ENCODE measurements at places on chromosomes 16 and 17.

- ATAC-seq, result no peak
These were observed 12.4 kb upstream of the HEATR6 start for GRCh38 chr17:60091109-60091508.

GRCh38 chr17:18183334-18184142, at the start of gene ALKBH5:
Gene ALKBH5 (plus strand): TSS chr17:18183828. CDS start chr17:18184244, 416 bp downstream.
- ATAC-seq, result peak; percentile 78

GRCh38 chr17:39677542-39678339, 9.5 kb downstream of the PNMT start:
- no peak for ATAC-seq

DNA sequence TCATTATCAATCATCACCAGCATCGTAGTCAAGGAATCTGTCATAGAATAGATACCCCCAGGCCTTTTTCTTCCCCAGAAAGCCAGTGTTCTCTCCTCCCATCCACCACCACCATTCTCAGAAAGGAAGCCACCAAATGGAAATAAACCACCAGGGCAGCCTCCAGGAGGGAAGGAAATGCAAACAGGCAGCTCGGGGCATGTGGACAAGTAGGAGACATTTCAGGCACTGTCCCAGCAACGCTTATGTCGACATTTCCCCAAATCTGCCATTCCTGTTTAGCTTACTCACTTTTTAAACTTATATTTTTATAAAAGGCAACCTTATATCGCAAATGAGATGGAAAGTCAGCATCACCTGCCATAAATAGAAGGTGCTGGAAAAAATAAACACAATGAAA, 15.8 kb downstream of the EMP2 start:
- ATAC-seq, result no peak

GRCh38 chr16:55037046-55037445, 106.4 kb downstream of the IRX5 start:
- ATAC-seq, result no peak

DNA sequence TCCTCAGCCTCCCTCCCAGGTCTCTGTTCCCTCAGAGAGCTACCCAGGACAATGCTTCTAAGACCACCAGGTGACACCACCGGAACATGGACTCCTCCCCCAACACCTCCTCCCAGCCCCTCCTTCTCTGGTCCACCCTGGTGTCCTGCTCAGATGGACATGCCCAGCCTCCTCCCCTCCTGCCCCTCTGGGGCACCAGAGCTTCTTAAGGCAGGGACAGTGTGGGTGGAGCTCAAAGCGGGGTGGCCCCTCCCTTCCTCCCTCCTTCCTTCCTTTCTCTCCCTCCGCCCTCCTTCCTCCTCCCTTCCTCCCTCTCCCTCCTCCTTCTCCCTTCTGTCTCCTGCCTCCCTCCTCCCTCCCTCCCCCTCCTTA, 22.7 kb downstream of the TRPV3 start:
- peak; percentile 61 for ATAC-seq

DNA sequence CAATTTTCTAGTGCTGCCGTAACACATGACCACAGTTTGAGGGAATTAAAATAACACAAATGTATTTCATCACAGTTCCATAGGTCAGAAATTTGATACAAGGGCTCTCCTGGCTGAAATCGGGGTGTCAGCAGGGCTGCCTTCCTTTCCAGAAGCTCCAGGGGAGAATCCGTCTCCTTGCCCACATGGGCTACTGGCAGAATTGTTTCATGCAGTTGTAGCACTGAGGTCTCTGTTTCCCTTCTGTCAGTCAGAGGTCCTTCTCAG, 20.5 kb downstream of the EIF4A3 start:
- no peak for ATAC-seq

- no peak for ATAC-seq
These were observed 323.0 kb upstream of the TBX2 start for GRCh38 chr17:61076621-61077031.

DNA sequence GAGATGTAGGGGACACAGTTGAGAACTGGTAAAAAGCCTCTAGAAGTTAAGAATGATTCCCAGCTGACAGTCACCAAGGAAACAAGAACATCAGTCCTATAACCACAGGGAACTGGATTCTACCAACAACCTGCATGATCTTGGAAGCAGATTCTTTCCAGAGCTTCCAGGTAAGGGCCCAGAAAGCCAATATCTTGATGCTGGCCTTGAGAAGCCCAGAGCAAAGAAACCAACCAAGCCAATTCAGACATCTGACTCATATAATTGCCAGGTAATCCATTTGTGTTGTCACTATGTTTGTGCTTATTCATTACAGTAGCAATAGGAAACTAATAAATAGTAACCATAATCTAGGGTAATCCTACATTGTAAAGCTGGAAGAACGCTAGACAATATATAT, 81.6 kb downstream of the CACNG1 start:
- ATAC-seq, result no peak

- ATAC-seq, result no peak
These were observed 299.3 kb downstream of the XYLT1 start for GRCh38 chr16:17171250-17172143.

DNA sequence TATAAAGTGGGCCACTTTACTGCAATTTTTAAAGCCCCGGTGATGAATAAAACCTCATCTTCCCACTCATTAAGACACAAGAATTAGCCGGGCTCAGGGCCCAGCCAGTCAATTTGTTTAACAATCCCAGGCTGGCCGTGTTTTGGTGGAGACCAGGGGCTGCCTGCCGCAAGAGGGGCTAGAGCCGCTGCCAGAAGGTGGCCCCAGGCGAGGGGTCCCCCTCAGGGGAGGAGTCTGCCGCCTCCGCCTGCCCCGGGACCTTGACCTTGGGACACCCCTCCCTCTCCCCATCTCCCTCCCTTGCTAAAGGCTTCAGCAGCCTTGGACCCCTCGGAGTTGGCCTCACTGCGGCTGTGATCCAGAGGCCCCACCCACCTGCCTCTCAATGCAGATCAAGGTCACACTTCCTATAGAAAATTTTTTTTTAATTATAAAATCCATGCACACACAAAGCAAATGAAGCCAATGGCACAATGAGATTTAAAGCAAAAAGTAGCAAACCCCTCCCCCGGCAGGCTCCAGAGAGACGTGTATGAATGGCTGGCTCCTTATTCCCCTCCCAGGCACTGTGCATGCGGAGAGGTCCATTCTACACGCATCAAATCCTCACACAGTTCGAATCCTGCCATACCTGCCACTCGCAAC, 23.0 kb upstream of the SLC38A10 start:
- ATAC-seq, result no peak

DNA sequence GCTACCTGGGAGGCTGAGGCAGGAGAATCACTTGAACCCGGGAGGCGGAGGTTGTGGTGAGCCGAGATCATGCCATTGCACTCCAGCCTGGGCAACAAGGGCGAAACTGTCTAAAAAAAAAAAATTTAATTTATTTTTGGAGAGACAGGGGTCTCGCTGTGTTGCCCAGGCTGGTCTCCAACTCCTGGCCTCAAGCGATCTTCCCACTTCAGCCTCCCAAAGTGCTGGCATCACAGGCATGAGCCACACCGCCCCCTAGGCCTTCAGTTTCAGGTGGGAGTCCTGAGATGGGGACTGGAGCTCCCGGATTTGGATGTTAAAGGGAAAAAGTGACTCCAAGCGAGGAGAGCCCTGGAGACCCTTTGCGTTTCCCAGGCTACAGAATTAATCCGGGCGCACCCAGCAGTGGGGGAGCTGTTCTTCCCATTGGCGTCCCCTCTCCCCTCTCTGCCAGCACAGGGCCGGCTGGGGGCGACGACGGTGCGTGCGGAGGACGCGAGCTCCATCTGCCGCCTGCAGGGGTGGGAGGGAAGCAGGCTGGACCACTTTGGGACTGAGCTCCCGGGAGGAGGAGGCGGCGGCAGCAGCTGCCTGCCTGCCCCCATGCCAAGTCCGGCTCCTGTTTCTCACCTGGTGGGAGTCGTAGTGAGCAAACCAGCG, 49.3 kb upstream of the USP7 start:
- no peak for ATAC-seq

DNA sequence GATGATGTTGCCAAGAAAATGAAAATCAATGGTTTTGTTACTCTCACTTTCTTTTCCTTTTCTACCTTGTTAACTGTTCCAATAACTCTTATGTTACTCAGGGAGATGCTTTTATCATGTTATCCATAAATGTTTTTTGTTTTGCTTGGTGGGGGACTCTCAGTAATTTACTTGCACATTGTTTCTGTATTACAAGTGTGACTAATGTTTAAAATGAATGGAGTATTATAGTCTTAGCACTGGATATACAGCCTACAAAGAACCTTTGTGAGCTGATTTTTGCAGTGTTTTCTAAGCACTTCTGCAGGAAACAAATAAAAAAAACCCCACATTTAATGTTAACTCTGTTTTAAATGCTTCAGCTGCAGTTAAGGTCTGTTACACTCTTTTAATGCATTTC, 12.1 kb downstream of the VMP1 start:
- no peak for ATAC-seq

GRCh38 chr17:41366070-41366469, 3.5 kb downstream of the KRT33B start:
- ATAC-seq, result no peak

GRCh38 chr17:6756425-6757031, 682 bp downstream of the XAF1 start:
- ATAC-seq, result peak; percentile 47

DNA sequence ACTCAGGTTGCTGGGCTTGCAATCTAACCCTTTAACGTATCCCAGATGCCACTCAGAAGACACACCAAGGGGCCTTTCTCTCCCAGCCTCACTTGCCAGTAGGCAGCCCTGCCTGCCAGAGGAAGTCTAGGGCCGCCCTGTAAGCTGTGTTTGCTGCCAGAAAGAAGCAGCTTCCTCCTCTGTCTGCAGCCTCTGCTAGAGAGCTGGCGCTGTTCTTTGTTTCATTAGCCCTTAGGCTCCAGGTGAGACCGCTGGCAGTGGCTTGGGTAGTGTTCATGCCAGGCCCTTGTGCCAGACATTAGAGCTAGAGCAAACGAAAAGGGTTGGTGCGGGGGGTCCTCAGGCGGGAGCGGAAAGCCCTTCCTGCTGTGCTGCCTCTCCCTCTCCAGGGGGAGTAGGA, 8.9 kb downstream of the CTRL start:
- no peak for ATAC-seq

- peak; percentile 9 for ATAC-seq
These were observed 685 bp upstream of the PSMD3 start for GRCh38 chr17:39979893-39980350.

GRCh38 chr16:81466356-81466980, 21.9 kb downstream of the CMIP start:
- ATAC-seq, result no peak

DNA sequence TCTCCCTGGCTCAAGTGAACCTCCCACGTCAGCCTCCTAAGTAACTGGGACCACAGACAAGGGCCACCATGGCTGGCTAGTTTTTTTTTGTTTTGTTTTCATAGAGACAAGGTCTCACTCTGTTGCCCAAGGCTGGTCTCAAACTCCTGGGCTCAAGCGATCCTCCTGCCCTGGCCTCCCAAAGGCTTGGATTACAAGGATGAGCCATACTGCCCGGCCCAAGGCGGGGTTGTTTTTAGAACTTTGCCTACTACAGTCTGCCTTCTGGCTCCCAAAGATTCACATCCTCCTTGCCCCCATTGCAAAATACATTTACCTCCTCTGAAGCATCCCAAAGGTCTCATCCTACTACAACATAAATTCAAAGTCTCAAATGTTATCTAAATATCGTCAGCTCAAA, 49.5 kb upstream of the PHOSPHO1 start:
- no peak for ATAC-seq

DNA sequence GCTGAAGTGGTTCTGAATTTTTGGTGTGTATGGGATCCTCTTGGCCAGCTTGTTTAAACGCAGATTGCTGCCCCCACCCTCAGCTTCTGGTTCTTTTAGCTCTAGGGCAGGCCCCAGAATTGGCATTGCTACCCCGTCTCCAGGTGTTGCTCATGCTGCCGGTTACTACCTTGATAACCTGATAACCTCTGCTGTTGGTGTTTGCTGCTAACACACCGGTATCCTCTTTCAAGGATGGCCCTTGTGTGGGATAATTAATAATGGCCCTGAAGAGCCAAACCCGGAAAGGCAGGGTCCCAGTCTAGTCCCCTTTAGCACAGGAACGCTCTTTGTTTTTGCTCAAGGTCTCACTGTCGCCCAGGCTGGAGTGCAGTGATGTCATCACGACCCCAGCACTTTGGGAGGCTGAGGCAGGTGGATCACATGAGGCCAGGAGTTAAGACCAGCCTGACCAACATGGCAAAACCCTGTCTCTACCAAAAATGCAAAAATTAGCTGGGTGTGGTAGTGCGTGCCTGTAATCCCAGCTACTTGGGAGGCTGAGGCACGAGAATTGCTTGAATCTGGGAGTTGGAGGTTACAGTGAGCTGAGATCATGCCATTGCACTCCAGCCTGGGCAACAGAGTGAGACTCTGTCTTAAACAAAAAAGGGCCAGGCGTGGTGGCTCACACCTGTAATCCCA, 1.3 kb upstream of the ST3GAL2 start:
- ATAC-seq, result no peak

GRCh38 chr17:12553625-12554024, 112.1 kb upstream of the MYOCD start:
- ATAC-seq, result no peak

DNA sequence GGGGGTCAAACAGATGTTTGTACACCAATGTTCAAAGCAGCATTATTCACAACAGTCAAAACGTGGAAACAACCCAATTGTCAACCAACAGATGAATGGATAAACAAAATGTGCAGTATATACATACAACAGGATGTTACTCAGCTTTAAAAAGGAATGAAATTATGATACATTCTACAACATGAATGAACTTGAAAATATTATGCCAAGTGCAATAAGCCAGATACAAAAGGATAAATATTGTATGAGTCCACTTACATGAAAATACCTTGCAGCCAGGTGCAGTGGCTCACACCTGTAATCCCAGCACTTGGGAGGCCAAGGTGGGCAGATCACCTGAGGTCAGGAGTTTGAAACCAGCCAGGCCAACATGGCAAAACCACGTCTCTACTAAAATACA, 39.9 kb downstream of the UBE2G1 start:
- ATAC-seq, result no peak

GRCh38 chr17:59897090-59897489, 4.2 kb downstream of the RPS6KB1 start:
- no peak for ATAC-seq

DNA sequence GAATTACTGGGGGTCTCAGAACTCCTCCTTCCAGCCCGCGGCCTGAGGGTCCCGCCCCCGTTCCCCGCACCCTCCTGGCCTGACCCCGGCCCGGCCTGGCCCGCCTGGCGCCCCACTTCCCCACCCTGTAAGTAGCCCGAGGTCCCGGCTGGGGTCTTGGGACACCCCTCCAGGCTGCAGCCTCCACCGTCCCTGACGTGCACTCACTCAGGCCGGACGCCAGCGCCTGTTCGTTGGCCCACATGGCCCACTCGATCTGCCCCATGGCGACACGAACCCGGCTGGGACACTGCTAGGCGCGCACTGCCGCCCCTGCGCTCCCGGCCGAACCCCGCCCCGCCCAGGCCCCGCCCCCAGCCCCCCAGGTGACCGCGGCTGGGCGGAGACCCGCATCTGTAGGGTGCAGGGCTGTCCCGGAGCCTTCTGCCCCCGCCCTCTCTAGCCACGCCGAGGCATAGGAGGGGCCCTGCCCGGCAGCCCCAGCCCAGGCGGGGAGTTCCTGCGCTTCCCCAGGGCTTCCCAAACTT, at the start of gene CYBA:
Gene CYBA, minus strand, starts transcription at position 305 of the 527 bp plus-strand sequence. Its CDS starts 40 bp downstream, at position 265.
- peak; percentile 91 for ATAC-seq

DNA sequence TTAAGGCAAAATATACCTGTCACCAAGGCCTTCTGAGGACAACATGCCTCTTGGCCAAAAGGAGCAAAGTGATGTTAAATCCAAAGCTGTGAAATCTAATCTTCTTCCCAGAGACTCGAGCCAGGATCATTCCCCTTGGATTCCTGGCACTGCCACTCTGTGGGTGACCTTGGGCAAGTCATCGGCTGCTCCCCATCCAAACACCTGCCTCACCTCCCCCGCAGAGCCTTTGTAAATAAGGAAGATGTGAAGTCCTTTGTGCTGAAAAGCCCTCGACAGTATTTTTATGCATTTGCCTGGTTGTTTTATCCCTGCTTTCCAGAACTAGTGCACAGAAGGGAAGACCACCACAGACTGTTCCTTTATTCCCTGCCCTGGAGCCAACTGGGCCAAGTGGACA, 5.4 kb upstream of the CEP295NL start:
- no peak for ATAC-seq
